NCI-H1436 treated with DMSO at 0.1 percent for 48 hours (cell line): ENCODE measurements at places on chromosomes 7 and 10.

GRCh38 chr7:153858355-153858754 is 193.8 kb upstream of the DPP6 start:
- no peak for DNase-seq

GRCh38 chr7:107564553-107565298 is 955 bp downstream of the DUS4L start:
- DNase-seq = no peak

- no peak for DNase-seq
Observed at GRCh38 chr7:141430455-141431139, 120.6 kb upstream of the AGK start.

DNA sequence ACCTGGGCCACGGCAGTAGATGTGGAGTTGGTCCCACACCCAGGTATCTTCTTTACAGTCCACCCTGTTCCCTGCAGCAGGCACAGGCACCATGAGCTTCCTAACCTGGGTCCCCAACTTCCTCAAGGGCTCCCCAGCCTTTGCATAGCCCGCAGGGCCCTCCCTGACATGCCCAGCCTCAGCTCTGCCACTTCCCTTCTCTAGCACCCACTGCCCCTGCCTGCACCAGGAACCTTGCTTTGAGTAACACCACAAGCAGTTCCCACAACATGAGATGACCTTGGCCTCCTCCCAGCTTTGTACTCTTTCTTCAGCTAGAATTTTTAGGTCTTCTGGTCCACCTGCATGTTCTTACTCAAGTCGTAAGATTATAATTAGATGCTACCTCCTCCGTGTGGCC is 92.2 kb upstream of the ZPBP start:
- no peak for DNase-seq

DNA sequence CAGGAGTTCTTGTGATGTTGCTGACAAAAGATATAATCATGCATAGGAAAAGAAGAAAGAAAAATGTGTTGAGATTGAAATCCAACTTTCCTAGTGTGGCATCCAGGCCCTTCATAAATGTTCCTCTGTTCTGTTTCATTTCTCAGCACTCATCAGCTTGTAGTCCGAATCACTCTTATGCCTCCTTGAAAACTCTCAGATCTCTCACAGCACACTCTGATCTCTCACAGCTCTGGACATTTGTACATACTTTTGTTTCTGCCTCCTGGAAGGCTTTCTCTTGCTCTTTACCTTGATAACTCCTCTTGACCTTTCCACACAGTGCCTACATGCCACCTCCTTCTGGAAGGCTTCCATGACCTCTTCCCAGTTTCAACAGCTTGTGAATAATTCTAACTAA is 409.0 kb upstream of the LRRN3 start:
- no peak for DNase-seq

DNA sequence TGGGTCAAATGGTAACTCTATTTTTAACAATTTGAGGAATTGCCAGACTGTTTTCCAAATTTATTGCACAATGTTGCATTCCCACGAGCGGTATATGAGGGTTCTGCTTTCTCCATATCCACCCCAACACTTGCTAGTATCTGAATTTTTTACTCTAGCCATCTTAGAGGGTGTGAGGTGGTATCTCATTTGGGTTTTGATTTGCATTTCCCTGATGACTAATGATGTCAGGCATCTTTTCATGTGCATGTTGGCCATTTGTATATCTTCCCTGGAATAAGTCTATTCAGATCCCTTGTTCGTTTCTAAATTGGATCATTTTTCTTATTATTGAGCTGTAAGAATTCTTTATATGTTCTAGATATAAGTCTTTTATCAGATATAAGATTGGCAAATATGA is 97.7 kb downstream of the TPK1 start:
- no peak for DNase-seq

- no peak for DNase-seq
Observed at GRCh38 chr10:32197423-32197822, 141.2 kb upstream of the KIF5B start.

GRCh38 chr10:128875956-128876736 is 590.9 kb upstream of the MGMT start:
- DNase-seq = no peak

- DNase-seq = no peak
Observed at GRCh38 chr10:94983555-94983954, 45.1 kb downstream of the CYP2C9 start.

DNA sequence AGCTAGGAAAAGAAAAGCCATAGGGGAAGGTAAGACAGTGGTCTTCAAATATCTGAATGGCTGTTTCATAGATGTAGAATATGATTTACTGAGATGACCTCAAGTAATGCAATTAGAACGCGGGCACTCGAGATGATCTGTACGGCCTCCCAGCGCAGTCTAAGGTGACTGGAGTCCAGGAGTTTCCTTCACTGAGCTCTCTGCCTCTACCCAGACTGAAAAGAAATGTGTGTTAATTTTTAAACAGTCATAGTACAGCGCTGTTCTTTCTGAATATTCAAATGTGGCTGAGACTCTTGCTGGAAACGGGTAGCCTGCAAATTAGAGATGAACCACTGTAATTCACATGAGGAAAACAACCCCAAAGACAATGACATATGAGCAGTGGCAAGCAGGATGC is 562.4 kb upstream of the AUTS2 start:
- no peak for DNase-seq

DNA sequence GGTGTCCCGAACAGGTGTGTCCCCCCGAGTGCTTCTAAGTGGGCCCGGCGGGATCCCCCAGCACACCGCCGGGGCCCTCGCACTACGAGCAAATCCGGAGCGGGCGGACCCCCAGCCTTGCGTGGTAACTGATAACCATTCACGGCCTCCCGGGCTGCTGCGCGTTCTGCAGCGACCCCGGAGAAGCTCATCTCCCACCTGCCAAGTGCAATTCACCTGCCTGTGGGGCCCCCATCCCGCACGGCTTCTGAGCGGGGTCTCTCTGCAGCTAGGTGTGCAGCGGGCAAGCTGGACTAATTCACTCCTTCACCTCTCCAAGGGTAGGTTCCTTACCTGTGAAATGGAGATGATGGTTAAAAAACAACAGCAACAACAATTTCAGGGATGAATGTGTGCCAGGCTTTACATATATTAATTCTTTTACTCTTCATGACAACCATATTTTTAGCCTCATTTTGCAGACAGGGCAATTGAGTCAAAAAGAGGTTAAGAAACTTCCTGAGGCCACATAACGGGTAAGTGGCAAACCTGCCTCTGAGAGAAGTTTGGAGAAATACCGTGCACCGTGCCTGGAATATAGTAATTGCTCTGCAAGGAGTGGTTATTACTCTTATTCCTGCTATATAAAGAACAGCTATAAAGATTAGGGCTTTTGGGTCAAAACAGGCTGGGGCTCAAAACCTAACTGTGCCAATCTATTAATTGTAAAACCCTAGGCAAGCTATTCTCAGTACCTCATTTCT is 652 bp upstream of the PODXL start:
- DNase-seq = no peak

- no peak for DNase-seq
Observed at GRCh38 chr7:149759093-149759860, 14.1 kb downstream of the ZNF467 start.
